ENCODE measurements at places on chromosomes 11 and 22.

- DNase-seq, result no peak
These were observed 200.6 kb downstream of the CEP164 start for GRCh38 chr11:117528097-117528721.

DNA sequence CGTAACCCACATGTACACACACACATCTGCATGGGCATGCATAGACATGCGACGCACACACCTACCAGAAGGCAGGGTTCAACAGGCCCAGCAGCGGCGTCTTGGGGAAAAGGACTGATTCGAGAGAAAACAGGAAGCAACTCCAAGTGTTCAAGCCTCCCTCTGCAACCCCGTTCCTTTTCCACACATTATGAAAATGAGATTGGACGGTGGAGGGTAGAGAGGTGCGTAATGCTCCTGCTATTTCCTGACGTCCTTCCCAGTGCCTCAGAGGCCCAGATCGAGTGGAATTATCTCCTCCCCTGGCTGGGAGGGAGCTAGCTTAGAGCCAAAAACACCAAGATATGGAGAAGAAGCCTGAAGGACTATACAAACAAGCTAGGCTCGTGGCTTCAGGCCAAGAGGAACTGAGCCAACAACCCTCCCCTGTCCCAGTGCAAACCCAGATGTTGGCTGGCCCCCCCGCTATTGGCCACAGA is 289.2 kb downstream of the MN1 start:
- DNase-seq, result no peak

DNA sequence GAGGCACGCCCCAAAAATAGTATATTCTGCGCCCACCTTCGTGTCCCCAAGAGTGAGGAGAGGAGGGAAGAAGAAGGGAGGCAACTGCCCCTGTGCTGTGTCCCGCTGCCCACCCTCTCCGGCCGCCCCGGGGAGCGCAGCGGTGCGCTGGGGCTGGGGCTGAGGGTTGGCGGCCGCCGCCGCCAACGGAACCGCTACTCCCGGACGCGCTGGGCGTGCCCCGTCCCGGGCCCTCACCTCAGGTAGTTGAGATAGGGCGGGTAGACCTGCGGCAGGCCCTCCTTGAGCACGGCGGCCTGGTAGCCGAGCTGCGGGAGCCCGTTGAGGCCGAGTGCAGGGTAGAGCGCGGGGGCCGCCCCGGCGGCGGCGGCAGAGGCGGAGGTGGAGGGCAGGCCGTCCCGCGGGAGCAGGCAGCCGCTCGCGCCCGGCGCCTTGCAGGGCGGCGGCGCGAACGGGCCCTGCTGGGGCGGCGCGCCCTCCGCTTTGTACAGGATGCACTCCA is 2.4 kb downstream of the PGR start:
- DNase-seq, result no peak

DNA sequence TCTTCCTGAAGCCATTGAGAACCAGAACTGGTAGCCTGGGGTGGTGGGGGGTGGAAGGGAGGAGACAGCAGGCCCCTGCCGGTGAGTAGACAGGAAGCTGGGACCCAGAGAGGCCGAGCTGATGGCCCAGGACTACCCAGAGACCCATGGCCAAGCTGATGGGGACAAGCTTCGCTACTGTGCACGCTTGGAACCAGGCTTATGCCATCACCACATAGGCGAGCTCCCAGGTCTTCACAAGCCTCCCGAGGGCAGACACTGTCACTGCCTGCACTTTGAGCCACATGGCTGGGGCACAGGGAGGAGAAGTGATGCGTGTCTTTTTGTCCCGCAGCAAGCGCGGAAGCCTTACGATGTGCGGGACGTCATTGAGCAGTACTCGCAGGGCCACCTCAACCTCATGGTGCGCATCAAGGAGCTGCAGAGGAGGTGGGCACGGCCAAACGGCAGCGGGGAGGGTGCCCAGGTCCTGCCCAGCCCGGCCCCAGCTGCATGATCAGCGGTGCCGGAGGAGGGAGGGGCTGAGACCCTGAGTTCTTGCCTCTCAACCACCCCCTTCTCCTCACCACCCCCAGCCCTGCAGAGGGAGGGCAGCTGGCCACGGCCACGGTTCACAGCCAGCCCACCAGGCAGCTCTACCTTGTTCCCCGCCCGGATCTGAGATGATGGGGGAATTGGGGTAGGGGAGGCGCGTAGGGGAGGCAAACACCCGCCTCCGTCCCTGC is 76.0 kb upstream of the KCNQ1OT1 start:
- peak; percentile 0 for DNase-seq

DNA sequence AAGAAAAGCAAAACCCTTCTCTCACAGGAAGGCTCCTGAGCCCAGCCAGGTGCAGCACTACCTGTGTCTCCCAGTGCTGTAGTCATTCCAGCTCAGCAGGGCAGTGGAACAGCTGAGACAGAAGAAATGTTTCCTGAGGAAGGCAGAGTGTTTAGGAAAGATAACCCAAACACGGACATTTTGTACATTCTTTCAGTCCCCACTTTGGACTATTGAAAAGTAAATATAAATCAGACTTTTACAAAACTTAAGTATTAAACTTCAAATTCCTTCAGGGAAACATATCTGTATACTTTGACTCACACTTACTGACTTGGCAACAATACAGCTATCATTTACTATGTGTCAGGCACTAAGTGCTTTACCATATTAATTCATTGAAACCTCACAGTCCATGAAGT is 40.4 kb downstream of the RRAS2 start:
- DNase-seq, result no peak

DNA sequence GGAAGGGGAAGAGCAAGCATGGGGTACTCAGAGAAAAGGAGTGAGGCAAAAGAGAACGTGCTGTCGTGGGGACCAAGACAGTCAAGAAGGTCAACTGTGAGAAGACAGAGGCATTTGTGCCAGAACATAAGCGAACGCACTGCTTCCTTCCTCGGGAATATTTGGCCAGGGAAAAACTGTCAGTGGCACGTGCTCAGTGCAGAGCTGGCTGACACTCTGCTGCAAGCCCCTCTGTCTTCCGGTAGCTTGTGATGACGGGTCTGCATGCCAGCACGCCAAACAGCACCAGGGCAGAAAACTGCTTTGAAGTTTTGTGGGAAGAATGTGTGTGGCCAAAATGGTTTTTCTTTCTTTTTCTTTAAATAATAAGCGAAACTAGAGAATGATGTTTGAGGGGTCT is 60.6 kb downstream of the SMCO4 start:
- DNase-seq, result no peak

GRCh38 chr11:110833033-110833484 is 120.8 kb upstream of the ARHGAP20 start:
- no peak for DNase-seq

GRCh38 chr11:10518891-10519290 is 22.1 kb downstream of the RNF141 start:
- DNase-seq, result no peak

GRCh38 chr22:26416670-26417276 is 12.3 kb upstream of the ASPHD2 start:
- no peak for DNase-seq

- no peak for DNase-seq
These were observed 27.9 kb downstream of the ABTB2 start for GRCh38 chr11:34329876-34330275.

GRCh38 chr22:42919199-42919598 is 62.1 kb upstream of the ARFGAP3 start:
- DNase-seq, result no peak

- no peak for DNase-seq
These were observed 74.0 kb downstream of the TRAF6 start for GRCh38 chr11:36436064-36436463.

GRCh38 chr11:7088921-7089320 is at the start of gene RBMXL2:
Gene RBMXL2 (plus strand): TSS chr11:7088998. CDS start chr11:7089121, 123 bp downstream.
- DNase-seq, result no peak

- no peak for DNase-seq
These were observed 820.4 kb downstream of the LUZP2 start for GRCh38 chr11:25317216-25317615.

GRCh38 chr11:114892381-114893197 is 214.3 kb downstream of the NXPE2 start:
- DNase-seq, result no peak

- no peak for DNase-seq
These were observed 71.0 kb downstream of the DKK3 start for GRCh38 chr11:11937433-11937832.

DNA sequence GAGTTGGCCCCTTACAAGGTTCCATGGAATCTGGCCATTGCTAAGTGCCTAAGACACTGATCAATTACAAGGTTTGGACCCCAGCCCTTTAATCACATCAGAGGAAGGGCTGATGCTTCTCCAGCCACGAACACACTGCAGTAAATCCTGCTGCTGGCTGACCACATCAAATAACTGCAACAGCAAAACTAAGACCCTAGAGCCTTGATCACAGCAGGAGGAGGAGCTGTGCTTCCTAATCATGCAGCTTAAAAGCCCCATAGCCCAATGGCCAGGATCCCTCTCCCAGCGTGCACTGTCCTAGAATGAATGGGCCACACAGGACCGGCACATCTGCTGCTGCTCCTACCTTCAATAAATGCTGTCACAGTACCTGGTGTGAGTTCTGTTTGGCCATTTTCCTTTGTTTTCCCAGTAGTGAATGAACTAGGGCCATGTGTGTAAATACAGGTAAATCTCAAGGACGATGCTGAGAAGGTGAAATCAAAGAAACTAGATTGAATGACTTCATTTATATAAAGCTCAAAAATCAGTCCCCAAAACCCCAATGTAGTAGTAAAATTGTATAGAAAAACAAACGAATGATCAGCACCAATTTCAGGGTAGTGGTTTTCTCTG is 12.7 kb downstream of the ZP1 start:
- no peak for DNase-seq

DNA sequence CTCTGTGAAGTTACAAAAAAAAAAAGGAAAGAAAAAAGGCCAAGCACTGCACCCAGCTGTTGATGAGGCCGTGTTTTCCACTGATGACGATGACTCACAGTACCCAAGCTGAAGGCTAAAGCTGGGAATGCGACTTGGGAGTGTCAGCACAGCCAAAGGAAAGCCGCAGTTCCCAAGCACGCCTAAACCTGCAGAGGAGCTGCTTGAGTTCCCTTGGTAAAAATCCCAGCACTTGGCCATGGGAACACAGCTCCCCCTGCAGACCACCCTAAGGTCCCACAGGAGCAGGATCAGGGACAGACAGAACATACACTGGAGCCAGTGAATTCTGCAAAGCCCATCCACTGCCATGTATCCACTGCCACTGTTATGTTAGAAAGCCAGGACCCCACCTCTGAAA is 39.9 kb downstream of the SERGEF start:
- no peak for DNase-seq

DNA sequence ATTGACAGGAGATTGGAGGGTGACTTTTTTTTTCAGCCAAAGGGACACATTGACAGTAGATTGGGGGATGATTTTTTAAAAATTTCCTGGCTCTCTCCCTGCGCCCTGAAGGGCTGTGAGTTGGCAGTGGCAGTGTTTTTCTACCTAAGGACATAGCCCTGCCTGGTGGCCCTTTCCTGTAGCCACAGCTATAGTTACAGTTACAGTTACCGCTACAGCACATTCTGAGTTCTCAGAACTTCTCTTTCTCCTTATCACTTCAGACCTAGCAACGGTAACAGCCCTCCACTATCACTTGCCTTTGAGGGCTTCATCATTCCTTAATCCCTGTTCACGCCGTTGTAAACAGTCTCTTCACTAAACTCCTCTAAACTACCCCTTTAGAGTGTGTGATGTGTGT is 684 bp downstream of the MRGPRX2 start:
- DNase-seq, result no peak
